ENCODE measurements at places on chromosomes 2 and 18.

- DNase-seq: no peak
- no peak overlapping the region for H3K4me3 ChIP-seq
- H3K27me3 ChIP-seq: no peaks in the 10 kb centered on the region
- peak overlapping the region; percentile 80 for H3K27ac ChIP-seq
Observed at GRCh38 chr2:3480352-3481010, 38.9 kb downstream of the ADI1 start.

DNA sequence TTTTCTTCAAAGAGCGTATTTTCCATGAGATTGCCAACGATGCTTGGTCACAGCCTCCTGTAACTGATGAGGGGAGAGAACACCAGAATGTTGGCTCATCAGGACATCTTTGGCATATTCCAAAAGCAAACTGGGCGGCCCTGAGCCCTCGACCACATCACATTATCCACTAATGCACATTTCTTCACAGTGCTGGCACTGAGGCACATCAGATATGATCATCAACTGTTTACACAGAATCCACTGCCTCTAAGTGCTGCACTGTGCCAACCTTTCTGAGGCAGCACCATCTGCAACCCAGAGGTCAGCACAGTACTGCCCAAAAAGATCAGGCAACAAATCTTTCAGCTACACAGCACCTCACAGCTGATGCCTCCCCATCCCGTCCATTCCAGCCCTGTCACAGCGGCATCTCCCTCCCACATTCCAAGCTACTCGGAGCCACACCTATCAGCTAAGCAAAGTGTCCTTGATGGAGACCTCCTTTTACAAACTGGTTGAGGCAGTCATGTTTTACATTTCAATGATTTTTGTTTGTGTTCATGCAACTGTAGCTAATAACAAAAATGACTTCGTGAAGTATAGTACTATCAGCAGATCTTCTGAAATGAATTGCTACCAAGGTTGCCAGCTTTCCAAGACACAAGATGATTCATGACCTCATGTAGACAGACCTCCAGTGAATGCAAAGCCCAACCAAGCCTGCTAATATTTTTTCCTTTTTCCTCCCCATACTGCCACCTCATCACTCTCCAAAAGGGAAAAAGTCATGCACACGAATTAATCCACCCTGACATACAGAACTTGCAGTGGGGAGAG lies 32.3 kb downstream of the MYO5B start:
- peak overlapping the region; percentile 31 for H3K27ac ChIP-seq
- H3K36me3 ChIP-seq: no peaks in the 10 kb centered on the region
- peaks cover 51% of the 10 kb centered on the region for H3K4me1 ChIP-seq
- H3K27me3 ChIP-seq: peaks cover 49% of the 10 kb centered on the region
- no peak for DNase-seq

- H3K36me3 ChIP-seq: no peaks in the 10 kb centered on the region
- peak overlapping the region; percentile 53 for H3K27ac ChIP-seq
- DNase-seq: no peak
- peaks cover 9% of the 10 kb centered on the region for H3K4me1 ChIP-seq
Observed at GRCh38 chr2:46569061-46569560, 89.7 kb downstream of the TMEM247 start.

DNA sequence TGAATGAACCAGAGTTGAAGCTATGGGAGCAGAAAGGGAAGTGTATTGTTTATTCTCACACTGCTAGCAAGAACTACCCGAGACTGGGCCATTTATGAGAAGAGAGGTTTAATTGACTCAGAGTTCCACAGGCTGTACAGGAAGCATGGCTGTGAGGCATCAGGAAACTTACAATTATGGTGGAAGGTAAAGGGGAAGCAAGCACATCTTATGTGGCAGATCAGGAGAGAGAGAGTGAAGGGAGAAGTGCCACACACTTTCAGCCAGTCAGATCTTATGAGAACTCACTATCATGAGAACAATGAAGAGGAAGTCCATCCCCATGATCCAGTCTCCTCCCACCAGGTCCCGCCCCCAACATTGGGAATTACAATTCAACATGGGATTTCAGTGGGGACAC lies 383.2 kb upstream of the SLC14A2 start:
- no peak overlapping the region for H3K4me3 ChIP-seq
- no peaks in the 10 kb centered on the region for H3K27me3 ChIP-seq
- no peaks in the 10 kb centered on the region for H3K4me1 ChIP-seq
- H3K27ac ChIP-seq: no peak overlapping the region
- no peak for DNase-seq
- no peaks in the 10 kb centered on the region for H3K36me3 ChIP-seq

GRCh38 chr2:222656526-222657446 lies 894 bp upstream of the FARSB start:
- peak overlapping the region; percentile 99 for H3K4me3 ChIP-seq
- peak; percentile 9 for DNase-seq
- H3K27me3 ChIP-seq: no peaks in the 10 kb centered on the region
- H3K27ac ChIP-seq: peak overlapping the region; percentile 100

GRCh38 chr2:139369423-139370409 lies 589.5 kb upstream of the NXPH2 start:
- no peaks in the 10 kb centered on the region for H3K4me1 ChIP-seq
- H3K36me3 ChIP-seq: no peaks in the 10 kb centered on the region
- no peaks in the 10 kb centered on the region for H3K27me3 ChIP-seq
- no peak for DNase-seq
- H3K4me3 ChIP-seq: no peak overlapping the region

DNA sequence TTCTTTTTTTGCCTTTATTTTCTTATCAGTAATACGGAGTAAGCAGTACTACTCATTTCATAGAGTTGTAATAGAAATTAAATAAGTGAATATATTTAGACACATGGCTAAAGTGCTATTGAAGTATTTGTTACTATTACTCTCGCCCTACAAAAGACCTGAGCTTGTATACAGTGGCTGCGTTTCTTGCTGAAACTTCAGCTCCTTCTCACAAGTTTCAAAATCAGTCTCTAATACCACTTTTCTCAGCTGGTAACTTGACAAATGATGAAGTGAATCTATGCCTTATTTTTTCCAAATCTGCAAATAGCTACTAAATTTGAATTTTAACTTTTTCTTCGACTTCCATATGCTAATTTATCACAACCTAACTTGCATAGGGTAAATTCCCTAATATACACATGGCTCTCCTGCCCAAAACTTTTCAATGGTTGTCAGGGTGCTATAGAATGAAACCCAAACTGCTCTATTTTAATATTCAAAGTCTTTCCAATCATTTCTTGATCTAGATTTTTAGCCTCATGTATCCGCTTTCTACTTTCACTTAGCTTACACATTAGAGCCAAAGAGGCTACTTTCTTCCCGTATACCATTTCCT lies 347.8 kb upstream of the GULP1 start:
- H3K27me3 ChIP-seq: no peaks in the 10 kb centered on the region
- no peak overlapping the region for H3K27ac ChIP-seq
- H3K4me3 ChIP-seq: no peak overlapping the region
- DNase-seq: no peak

DNA sequence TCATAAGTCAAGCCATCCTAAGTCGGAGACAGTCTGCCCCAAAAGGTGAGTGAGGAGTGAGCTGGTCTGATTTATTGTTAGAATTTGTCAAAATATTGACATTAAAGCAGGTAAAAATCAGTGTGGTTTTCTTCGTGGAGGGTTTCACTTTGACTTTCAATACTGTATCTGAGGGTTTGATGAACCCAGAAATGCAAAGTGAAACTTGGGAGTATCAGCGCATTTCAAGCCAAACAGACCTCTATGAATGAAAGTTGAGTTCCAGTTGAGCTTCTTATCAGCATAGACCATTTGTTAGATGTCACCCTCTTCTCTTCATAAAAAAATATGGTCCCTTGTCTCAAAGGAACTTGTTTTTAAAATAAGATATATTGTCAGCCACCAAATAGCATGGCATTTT lies 21.7 kb upstream of the CXCR4 start:
- peaks cover 5% of the 10 kb centered on the region for H3K27me3 ChIP-seq
- H3K4me1 ChIP-seq: peaks cover 26% of the 10 kb centered on the region
- H3K27ac ChIP-seq: no peak overlapping the region

- peaks cover 16% of the 10 kb centered on the region for H3K36me3 ChIP-seq
- no peak overlapping the region for H3K4me3 ChIP-seq
- peaks cover 37% of the 10 kb centered on the region for H3K4me1 ChIP-seq
- H3K27me3 ChIP-seq: peaks cover 34% of the 10 kb centered on the region
- no peak for DNase-seq
- no peak overlapping the region for H3K27ac ChIP-seq
Observed at GRCh38 chr2:236847023-236847422, 238.7 kb upstream of the COPS8 start.

DNA sequence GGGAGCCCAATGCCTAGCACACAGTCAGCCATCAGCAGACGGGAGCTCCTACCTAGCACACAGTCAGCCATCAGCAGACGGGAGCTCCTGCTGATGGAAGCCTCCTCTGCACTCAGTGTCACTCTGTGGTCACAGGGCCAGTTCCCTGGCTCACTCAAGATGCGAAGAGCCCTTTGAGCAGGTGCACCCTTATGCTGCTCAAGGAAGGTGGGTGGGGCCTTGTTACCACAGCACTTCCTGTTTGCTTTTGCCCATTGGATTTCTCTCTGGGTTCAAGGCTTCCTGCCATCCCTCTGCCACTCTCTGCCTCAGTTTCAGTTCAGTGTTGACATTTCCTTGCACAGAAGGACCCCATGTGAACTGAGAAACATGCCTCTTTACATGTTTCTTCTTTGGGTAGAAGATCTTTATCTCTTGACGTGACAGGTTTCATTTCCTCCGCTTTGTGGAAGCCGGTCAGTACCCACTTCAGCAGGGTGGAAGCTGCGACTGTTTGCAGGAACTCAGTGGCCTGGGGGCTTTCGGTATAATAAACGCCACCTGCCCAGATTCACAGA lies 11.6 kb downstream of the TRIB2 start:
- no peak for DNase-seq
- no peak overlapping the region for H3K27ac ChIP-seq
- H3K27me3 ChIP-seq: no peaks in the 10 kb centered on the region
- peaks cover 85% of the 10 kb centered on the region for H3K36me3 ChIP-seq
- H3K4me1 ChIP-seq: peaks cover 54% of the 10 kb centered on the region

DNA sequence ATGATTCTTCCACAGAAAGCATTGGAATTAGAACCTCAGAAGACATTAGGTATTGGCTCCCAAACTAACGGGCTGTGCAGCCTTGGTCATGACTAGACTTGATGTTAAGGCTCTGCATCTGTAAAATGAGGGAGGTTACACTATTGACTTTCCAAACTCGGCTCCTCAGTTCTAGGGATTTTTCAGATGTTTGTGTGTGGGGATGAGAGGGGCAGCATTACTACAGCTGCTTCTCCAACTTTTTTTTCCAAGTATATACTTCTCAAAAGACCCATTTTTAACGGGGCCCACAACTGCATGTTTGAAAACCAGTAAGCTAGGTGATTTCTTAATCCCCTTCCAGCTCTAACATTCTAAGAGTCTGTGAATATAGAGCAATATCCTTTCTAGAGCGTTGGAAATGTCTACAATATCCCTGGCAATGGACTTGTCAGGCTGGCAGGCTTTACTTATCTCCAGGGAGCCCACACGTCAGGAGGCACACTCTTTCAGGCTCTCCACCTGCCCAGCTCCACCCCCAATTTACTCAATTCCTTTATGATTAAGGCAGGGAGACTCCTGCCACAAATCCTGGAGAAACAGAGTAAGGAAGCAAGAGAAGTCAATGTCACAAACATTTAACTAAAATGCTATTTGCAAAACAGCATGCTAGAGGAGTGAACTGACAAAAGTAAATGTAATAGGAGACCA lies 844 bp upstream of the MPV17 start:
- H3K4me1 ChIP-seq: peaks cover 33% of the 10 kb centered on the region
- peaks cover 3% of the 10 kb centered on the region for H3K27me3 ChIP-seq
- no peak for DNase-seq

DNA sequence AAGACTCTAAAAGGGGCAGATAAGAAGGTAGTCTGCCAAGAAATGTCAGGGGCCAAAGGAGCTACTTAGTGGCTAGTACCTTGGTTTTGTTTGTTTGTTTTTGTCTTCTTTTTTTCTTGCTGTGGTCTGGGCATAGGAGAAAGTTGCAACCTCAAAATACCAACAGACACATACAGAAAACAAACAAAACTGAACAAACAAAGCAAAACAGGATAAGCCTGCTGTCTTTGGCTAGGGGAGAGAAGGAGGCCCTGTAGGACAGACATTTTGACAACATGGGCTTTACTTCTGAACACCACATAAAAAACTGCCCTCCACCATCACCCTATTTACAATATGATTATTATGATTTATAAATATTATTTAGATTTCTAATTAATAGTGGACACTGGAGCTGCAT lies 460.8 kb downstream of the PTH2R start:
- H3K27ac ChIP-seq: peak overlapping the region; percentile 46
- H3K4me3 ChIP-seq: no peak overlapping the region
- DNase-seq: no peak
- H3K36me3 ChIP-seq: no peaks in the 10 kb centered on the region
- no peaks in the 10 kb centered on the region for H3K4me1 ChIP-seq
- no peaks in the 10 kb centered on the region for H3K27me3 ChIP-seq

DNA sequence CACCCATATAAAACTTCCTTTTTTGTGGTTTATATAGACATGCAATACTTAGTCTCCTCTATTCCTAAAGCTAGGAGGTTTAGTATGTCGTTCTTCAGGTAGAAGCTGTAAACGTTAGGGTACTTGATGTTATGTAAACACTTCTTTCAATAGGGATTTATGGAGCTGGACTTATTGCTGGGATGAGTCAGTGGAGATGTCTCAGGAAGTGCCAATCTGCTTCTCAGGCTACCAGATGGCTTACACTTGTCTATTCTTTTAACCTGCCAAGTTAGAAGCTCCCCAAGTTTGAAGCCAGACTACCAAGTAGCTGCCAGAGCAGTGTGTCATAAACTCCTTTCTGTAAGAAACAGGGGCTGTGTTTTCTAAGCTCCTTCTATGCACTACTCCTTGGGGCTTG lies 756.5 kb upstream of the LRRTM1 start:
- H3K36me3 ChIP-seq: peaks cover 5% of the 10 kb centered on the region
- peaks cover 3% of the 10 kb centered on the region for H3K27me3 ChIP-seq
- H3K27ac ChIP-seq: no peak overlapping the region
- DNase-seq: no peak
- peaks cover 14% of the 10 kb centered on the region for H3K4me1 ChIP-seq

DNA sequence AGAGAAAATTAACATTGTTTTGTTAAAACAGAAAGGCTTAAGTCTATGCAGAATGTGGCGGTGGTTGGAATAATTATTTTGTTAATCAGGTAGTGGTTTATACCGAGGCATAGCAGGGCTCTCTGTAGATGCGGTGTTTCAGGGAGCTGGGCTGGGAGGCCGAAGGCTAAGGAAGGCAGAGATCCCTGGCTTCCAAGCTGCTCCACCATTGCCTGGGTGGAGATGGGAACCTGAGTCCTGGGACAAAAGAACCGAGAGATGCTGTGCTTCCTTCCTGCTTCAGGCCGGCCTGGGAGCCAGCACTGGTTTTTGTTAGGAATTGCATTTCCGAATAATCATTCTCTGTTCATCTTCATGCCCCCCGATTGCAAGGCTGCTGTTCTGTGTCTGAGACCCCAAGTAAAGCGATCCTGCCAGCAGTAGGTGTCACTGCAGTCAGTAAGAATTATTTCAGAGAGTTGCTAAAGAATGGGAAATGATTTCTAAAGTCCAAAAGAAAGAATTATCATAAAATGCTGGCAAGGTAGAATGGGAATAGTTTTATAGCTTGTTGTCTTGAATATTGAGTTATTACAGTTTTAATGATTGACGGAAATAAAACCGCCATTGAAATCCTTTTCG lies 824.9 kb downstream of the GALR1 start:
- H3K36me3 ChIP-seq: no peaks in the 10 kb centered on the region
- H3K4me1 ChIP-seq: peaks cover 59% of the 10 kb centered on the region
- DNase-seq: no peak
- H3K27me3 ChIP-seq: peaks cover 4% of the 10 kb centered on the region

- peaks cover 4% of the 10 kb centered on the region for H3K27me3 ChIP-seq
- H3K36me3 ChIP-seq: no peaks in the 10 kb centered on the region
- H3K4me3 ChIP-seq: no peak overlapping the region
Observed at GRCh38 chr2:164910101-164910899, 45.0 kb downstream of the SLC38A11 start.

Data from nephron progenitor cell (in vitro differentiated cells).